HuH-7.5 (cell line): ENCODE measurements at places on chromosomes 6 and 20.

GRCh38 chr6:140320081-140321080 is 945.9 kb upstream of the CITED2 start:
- no peak for DNase-seq

DNA sequence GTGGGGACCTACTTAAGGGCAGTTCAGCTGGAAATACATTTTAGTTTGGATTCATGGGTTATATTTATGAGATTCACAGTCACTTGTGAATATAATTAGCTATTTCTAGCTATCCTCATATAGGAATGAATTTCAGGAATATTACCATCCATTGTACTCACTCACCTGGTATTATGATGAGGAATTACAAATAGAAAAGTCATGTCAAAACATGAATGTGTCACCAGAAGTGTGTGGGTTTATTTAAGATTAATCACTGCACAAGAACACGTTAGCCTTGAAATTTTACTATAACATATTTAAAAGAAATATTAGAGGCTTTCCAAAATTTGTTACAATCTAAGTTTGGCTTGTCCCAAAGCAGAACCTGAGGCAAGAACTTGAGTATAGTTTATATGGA is 510.5 kb downstream of the PHF3 start:
- DNase-seq = no peak

GRCh38 chr20:24598346-24598745 is 128.9 kb downstream of the SYNDIG1 start:
- DNase-seq = no peak

DNA sequence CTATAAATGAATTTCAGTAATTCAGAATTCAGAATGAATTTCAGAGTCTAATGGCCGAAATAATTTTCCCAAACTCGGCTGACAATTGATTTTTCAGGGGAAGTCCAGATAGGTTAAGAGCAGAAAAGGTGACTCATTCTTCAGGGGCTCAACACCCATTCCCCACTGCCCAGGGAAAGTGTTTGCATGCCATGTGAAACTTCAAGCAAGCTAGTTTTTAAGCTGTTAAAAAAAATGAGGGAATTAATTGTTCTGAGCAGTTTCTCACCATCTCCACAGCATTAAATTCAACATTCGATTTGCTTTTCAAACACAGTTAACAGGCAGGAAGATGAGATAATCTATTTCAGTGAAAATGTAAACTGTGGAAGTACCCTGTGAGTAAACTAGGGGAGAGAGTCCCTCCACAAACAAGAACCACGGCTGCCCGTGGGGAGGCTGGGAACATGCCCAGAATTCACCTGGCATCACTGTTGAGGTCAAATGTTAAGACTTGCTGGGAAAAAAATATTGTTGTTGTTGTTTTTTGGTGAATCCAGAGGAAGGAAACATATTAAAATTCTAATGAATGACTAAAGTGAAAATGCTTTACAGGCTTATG is 650.8 kb upstream of the AGPAT4 start:
- DNase-seq = no peak

- DNase-seq = no peak
Observed at GRCh38 chr6:119330520-119331113, 18.9 kb downstream of the MAN1A1 start.

- no peak for DNase-seq
Observed at GRCh38 chr6:33696548-33697518, 14.7 kb downstream of the UQCC2 start.

DNA sequence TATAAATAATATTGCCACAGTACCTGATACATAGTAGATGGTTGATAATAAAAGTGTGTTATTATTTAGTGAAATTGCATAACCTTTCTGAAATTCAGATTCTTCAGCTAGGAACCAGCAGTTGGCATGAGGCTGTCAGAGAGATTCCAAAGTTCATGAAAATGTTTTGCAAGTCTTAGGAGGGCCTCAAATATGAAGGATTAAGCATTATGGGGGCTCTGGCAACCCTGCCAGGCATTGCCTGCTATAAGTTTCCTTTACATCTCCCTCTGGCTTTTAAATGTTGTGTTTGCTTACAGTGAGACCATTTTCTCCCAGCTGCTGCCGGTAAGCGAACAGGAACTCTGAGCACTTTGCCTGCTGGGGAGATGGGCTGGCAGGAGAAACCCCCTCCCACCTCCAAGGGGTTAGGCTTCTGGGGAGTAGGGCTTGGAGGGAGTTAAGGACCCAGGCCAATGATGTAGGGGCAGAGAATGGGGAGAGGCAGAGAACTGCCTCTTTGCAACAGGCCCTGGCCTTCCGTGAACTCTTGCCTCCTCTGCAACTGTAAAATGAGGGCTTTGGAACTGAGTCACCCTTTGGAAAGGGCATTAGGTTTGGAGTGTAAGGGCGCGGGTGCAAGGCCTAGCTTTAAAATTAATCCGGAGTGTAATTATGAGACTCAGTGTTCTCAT is 33.2 kb upstream of the KIF3B start:
- peak; percentile 28 for DNase-seq

DNA sequence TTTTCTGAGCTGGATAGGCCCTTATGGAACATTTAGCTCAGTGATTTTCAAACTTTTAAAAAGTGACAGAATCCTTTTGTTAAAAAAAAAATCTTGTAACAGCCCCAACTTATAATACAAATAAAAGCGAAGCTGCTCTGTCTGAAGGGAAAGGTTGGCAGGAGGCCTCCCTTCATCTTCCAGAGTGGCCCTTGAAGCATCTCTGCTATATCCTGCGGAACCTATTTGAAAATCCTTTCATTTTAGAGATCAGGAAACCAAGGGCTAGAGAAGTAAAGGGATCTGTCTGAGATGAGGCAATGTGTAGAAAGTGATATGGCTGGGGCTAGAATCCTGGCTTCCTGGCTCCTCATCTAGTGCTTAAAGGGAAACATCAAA is 107.8 kb downstream of the UBE3D start:
- no peak for DNase-seq

DNA sequence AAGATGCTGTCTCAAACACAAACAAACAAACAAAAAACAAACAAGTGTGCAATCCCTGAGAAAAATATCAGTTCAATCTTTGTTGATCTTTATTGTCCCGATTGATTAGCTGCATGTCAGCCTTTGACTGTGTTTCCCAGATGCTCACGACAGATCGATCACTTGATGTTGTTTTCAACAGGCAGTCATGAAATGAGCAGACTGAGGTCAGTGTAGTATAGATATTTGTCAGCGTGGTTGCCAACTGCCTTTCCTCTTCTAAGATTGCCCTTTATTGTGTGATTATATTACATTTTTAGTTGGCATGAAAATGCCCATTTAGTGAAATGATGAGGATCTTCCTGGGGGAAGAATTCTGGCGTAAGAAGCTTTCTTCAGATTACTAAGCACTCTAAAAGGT is 25.6 kb downstream of the UTRN start:
- no peak for DNase-seq

GRCh38 chr20:32456869-32457478 is 98.8 kb downstream of the ASXL1 start:
- DNase-seq = peak; percentile 96

- DNase-seq = no peak
Observed at GRCh38 chr20:59912609-59913008, 20.8 kb downstream of the SYCP2 start.

- DNase-seq = no peak
Observed at GRCh38 chr6:11413728-11414127, 123.8 kb upstream of the TMEM170B start.

DNA sequence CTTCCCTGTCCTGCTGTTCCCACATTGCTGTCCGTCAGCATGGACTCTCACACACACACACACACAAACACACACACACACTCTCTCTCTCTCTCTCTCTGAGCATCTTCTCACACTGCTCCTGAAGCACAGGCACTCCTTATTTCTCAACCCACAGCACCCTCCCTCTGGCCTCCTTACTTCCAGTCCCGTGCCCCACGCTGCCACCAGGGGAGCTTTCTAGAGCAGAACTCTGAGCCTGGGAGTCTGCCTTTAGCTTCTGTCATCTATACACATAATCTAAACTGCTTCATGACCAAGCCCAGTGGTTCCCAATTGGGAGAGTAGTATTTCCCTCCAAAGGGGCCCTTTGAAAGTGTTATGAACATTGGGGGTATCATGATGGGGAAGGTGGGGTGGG is 29.1 kb downstream of the HECA start:
- no peak for DNase-seq

- no peak for DNase-seq
Observed at GRCh38 chr20:36449663-36450062, 91.7 kb upstream of the MYL9 start.

DNA sequence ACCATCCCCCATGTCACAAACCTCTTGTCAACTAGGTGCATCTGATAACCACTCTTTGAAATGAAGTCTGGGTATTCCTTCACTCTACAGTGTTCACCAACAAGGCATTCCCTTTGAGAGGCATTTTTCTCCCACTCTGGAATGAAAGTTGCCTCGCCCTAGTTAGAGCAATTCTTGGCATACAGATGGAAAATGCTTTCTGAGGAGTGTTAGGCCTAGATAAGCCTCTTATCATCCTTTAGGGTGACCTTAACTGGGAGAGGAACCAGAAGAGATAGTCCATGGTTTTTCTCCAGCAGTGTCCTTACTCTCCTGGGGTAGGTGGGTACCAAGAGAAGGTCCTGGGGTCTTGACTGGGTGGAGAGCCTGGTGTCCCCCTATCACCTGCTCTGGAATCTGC is 14.8 kb downstream of the CLIC5 start:
- DNase-seq = no peak

DNA sequence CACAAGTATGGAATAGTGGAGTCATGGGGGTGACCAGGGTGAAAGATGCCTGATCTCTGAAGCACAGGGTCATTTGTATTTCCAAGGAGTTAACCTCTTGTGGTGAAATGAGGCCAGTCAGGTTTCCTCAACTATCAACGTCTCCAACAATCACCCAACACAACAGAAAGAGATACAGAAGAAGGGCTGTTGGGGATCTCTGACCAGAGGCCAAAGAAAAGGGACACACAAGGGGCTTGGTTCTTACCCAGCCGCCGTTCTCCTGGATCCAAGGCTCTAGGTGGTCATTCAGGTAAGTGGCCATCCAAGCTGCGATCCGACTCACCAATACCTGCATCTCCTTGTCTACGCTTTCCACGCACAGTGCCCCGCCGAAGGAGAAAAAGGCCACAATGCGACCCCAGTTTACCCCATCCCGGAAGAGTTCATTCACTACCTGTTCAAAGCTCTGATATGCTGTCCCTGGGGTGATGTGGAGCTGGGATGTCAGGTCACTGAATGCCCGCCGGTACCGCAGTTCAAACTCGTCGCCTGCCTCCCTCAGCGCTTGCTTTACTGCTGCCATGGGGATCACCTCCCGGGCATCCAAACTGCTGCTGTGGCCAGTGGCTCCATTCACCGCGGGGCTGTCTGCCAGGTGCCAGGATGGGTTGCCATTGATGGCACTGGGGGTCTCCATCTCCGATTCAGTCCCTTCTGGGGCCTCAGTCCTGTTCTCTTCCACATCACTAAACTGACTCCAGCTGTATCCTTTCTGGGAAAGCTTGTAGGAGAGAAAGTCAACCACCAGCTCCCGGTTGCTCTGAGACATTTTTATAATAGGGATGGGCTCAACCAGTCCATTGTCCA is 1.0 kb downstream of the BCL2L1 start:
- DNase-seq = no peak

- DNase-seq = no peak
Observed at GRCh38 chr6:26196846-26197635, 109.8 kb downstream of the HFE start.

DNA sequence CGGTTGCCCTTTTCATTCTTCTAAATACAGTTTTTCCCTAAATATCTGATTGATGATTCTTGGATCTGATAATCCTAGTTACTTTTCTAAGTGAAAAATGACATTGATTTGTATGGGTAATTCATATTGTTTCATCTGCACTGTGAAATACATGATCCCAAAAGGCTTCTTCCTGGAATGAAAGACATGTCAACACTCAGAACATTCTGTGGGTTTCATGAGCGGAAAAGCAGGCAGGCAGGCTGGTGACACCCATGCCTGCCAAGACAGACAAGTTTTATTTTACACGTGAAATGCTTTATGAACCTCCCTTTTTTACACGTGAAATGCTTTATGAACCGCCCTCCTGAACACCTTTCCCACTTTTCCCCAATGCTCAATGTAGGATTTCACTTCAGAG is 105.0 kb downstream of the PRKN start:
- DNase-seq = no peak

DNA sequence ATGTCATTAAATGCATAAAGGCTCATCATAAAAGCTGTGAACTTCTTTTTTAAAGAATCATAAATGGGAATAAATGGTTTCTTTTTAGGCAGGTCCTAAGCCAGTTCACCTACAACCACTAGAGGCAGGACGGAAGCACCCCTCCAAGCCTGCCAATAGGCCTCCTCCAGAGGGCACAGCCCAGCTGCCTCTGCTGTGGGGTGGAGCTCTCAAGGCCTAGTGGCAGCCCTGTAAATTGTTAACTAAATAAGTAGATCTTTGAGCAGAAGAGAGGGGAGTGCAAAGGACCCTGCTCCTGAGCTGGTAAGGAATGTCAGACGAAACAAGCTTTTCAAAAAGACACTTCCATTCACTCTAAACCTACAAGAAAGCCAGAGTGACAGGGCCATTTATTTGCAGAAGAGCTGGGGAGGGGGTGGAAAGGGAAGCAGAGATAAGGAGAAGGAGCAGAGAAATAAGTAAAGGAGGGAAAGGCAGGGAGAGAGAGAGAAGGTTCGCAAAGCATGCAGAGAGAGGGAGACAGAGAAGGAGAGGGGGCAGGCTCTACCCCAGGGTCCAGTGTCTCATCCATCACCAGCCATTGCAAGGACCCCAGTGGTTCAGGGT is 18.0 kb upstream of the MAFB start:
- no peak for DNase-seq

DNA sequence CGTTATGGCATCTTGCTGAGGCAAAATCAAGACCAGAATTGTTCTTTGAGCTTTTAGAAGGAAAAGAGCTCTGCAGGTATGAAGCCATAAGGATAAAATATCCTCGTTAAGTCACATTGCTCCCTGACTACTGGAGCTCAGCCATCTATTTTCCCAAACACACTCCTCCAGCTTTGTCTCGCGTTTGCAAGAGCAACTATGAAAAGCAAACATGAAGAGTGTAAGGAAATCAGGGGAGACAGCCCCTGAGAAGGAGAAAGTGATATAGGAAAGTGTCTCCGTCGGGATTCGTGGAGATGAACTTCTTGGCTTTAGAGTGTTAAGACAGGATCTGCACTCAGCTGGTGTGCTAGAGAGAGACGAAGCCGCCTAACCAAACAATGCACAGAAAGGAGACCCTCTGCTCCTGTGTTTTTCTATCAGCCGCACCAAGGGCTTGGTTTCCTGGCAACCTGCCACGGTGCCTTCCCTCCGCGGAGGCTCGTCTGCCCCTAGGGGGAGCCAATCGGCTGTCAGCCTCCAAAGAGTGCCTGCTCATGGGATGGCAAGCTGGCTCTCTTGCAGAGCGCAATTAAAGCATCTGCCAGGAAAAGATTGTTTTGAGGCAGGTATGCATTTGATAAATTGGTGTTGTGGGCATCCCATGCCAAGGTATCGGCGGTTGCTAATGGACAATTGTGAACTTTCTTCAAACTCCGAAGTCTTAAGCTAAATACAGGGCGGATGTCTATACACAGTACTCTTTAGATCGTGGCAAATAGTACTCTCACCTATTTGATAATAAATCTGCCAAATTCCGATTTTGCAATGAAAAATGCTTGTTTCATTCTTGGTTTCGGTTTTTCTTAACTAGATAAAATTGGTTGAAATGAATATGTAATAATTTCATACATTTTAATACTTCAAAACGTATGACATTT is 603.2 kb downstream of the RNF144B start:
- DNase-seq = peak; percentile 22
